ENCODE measurements at places on chromosomes 3 and 15.

- no peak for DNase-seq
These were observed 36.4 kb downstream of the RYK start for GRCh38 chr3:134214239-134214638.

DNA sequence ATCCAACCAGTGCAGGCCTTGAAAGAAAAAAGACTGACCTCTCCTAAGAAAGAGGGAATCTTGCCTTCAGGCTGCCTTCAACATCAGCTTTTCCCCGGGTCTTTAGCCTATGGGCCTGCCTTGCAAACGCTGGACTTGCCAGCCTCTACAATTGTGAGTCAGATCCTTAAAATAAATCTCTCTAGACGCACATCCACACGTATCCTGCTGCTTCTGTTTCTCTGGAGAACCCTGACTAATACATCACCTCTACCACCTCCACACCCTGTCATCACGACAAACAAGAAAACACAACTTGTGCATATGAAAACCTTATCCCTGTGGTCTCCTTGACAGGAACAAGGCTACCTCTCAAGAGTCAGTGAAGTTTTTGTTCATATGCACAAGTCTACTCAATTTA is 11.8 kb downstream of the CYFIP1 start:
- no peak for DNase-seq

DNA sequence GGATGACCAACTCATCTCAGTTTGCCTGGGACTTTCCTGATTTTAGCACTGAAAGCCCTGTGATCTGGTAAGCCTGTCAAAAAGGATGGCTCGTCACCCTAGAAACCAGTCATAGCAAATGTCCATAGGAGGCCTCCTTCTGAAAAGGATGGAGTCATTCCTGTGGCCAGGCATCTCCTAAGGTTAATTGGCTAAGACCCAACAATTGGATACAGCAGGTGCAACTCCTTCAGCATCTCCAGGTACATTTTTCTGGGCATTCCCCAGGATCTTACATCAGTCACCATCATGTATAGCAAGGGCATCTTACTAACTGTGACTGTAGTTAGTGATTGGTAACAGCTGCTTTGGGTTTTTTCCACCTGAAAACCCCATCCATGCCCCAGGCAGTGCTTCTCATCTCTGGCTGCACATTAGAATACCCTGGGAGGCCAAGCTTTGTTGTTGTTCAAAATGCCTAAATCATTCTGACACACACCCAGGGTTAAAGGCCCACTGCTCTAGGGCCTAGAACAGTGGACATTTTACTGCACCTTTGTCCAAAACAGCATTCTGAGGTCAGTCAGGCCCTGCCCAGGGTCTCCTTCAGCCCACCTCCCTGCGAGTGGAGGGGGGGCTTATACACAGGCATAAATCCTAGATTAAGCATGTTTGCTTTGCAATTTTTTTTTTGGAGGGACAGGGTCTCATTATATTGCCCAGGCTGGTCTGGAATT is 28.3 kb upstream of the GALNT15 start:
- no peak for DNase-seq

GRCh38 chr3:37453393-37454389 is 279.3 kb upstream of the LRRFIP2 start:
- DNase-seq = no peak

- no peak for DNase-seq
These were observed 34.0 kb downstream of the IQCB1 start for GRCh38 chr3:121800906-121801305.

DNA sequence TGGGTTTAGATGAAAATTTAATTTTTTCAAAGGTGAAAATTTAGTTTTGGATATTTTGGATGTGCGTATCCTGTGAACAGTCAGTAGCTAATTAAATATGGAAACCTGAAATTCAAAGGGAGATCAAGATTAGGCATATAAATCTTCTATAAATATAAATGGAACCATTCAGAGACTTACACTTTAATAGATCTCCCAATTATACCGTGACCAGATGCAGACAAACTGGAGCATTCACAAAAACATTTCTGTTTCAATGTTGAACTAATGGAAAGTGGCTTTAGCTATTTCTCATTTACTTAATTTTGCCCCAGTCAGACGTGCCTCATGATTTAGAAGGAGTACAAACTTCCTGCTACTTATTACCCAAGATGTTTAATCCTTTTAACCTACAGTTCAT is 29.1 kb upstream of the POU1F1 start:
- no peak for DNase-seq

DNA sequence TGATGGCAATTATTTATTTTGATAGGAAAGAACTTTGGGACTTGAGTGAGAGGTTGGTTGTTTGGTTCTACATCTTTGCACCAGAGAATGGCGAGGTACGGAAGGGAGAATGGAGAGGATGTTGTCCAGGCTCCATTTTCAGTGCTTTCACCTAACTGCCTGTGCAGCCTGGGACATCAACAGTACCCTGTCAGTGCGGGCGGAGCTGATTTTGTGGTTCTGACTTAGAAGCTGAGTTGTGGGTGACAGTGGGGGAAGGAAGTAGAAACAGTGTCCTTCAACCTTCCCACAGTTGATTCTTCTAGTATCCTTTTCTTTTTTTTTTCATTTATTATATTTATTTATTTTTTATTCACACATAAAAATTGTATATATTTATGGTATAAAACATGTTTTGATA is 95.3 kb downstream of the TIGIT start:
- peak; percentile 40 for DNase-seq

DNA sequence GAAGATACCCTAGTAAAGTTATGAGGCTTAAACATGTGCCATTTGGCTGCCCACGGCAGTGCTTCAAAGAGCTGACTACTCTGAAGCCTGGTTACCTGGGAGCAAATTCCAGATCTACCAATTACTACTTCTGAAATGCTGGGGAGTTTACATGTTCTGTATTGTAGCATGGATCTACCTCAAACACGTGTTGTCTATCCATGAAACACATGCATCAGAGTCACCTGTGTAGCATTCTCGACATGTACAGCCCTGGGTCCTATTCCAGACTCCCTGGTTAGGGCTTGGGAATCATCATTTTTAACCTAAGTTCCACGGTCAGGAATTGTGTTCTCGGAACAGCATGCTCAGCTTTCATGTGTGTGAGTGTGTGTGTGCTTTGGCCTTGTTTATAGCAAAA is 599.3 kb upstream of the MDFIC2 start:
- no peak for DNase-seq

- DNase-seq = peak; percentile 34
These were observed 2.0 kb downstream of the FOXP1 start for GRCh38 chr3:71581457-71582035.

DNA sequence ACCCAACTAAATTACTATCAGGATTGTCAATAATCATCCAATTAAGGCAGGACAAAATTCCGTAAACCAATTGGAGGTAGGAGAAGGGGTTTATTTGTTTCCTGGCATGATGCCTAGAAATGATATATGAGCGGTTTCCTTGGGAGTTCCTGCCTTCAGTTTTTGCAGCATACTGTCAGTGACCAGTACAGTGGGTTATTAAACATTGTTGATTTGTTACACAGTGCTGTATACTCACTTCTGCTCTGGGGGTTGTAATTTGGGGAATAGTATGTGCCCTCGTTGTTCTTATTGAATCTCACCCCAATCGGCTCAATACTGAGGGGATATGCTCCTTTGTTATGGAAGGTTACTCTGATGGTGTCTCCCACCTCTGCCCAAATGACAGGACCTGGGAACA is 22.2 kb downstream of the CP start:
- DNase-seq = no peak

- DNase-seq = no peak
These were observed 85.9 kb upstream of the IGF1R start for GRCh38 chr15:98562331-98562937.

DNA sequence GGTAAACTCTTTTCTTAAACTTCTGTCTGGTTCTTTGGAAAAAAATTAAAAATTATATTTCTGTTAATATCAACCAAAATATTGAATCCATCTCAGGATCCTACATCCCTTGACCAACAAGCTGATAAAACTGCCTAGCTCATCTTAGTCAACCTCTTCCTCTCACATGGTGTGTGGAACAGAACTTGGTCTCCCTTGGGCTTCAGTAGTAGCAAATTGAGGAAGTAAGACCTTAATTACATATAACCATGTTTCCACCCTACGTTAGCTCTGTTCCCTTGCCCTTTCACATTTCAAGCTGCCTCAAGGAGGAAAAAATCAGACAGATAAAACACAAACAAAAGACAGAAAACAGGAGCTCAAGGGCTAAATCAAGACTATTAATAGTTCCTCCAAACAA is 116.4 kb downstream of the GREM1 start:
- DNase-seq = no peak

DNA sequence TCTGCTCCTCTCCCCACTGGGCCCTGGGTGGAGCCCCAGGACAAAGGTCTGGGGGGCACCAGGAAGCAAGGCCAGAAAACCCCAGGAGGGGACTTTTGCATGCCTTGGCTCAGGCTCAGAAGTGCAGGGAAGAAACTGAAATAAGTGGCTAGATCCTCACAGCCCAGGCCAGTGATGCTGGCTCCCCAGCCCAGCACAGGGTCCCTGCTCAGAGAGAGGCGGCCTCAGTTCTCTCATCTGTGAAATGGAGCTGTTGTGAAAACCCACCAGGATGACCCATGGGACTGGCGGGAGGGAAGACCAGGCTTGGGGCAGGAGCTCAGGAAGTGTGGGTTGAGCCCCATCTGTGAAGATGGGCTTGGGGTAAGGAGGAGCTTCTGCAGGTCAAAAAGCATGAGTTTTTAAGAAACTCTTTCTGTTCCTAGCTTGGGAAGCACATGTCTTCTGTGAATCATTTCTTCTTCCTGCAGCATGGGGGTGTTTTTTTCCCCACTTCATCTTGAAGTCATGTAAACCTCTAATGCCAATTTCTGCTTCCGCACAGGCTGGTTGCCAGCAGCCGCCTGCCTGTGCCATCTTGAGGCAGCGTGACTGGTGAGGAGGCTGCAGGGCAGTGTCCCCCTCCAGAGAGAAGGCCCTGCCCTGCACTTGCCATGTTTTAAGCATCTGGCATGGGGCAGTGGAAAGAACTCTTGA is 118.6 kb downstream of the SMAD6 start:
- DNase-seq = no peak

GRCh38 chr3:173583496-173583895 is 186.0 kb downstream of the NLGN1 start:
- no peak for DNase-seq

GRCh38 chr3:170599091-170599490 is 13.2 kb upstream of the SLC7A14 start:
- no peak for DNase-seq

- no peak for DNase-seq
These were observed 90.8 kb upstream of the TNFAIP8L3 start for GRCh38 chr15:51185213-51186159.

- no peak for DNase-seq
These were observed 11.6 kb downstream of the EPB42 start for GRCh38 chr15:43209059-43209824.

- no peak for DNase-seq
These were observed 16.9 kb upstream of the FAM3D start for GRCh38 chr3:58683466-58683865.

GRCh38 chr3:109532257-109533216 is 195.2 kb upstream of the DPPA4 start:
- DNase-seq = peak; percentile 52

DNA sequence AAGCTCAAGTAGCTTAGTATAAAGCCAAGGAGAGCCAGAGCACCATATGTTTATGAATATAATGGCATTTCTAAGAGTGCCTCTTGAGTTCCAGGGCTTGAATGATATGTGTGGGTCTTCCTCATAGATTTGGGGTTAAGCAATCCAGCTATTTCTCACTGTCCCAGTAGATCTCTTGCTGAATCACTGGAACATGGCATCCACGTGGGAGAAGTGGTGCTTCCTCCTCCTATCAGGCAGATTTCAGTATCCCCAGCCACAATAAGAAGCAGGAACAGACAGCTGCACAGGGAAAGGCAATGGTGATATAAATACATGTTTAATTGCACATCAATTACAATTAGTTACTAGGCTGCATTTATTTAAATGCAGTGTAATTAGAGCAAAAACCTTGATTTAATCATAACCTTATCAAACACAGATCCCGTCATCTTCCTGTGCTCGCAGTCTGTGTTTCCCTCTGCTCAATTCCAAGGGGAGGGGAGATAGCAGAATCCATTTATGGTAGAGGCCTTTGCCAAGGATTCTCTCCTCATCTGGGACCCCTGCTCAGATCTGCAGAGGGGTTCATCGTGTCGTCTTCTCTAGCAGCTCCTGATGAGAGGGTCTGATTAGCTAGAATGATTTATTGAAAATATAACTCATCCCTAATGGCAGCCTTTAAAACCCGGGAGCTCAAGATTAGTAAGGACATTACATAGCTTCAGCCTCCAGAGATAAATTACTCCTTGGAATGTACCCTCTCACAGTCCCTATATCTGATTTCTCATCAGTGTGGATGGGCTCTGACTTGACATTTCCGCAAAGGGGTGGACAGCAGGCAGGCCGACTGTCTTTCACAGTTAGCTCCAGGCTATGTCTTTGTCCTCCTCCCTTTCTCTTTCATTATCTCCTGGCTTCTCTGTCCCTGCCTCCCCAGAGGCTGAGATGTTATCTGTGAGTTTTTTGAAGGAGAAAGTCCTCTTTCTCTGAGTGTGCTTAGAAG is 775.9 kb downstream of the AGBL1 start:
- DNase-seq = no peak

GRCh38 chr3:143924522-143925285 is 46.9 kb upstream of the DIPK2A start:
- no peak for DNase-seq

DNA sequence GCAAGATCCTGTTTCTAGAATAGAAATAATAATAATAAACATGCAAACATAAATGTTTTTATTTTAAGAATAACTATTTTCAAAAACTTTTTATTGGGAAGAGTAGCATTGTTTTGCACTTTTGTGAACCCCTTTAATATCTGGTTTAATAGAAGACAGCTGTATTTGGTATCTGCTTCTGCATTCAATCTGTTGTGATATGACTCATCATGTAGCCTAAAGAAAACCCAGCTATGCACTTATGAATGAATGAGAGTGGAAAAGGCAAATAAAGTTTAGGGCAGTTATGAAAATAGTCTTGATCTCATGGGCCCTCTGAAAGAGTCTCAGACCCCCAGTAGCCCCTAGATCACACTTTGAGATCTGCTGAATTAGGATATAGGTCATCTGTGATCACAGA is 100.4 kb upstream of the PPP2R3A start:
- no peak for DNase-seq

- DNase-seq = no peak
These were observed 9.2 kb upstream of the TMEM212 start for GRCh38 chr3:171833789-171834460.

GRCh38 chr3:158649791-158650190 is 5.5 kb downstream of the GFM1 start:
- DNase-seq = no peak

- DNase-seq = no peak
These were observed 148.5 kb upstream of the CTDSPL start for GRCh38 chr3:37712918-37713817.

GRCh38 chr3:57078344-57078634 is 17.8 kb downstream of the SPATA12 start:
- DNase-seq = no peak

Data from CD4-positive, alpha-beta T cell treated with Interleukin-12 subunit alpha and Interleukin-12 subunit beta, for 1 hour (primary cell).